ENCODE measurements at places on chromosomes 4 and X.

DNA sequence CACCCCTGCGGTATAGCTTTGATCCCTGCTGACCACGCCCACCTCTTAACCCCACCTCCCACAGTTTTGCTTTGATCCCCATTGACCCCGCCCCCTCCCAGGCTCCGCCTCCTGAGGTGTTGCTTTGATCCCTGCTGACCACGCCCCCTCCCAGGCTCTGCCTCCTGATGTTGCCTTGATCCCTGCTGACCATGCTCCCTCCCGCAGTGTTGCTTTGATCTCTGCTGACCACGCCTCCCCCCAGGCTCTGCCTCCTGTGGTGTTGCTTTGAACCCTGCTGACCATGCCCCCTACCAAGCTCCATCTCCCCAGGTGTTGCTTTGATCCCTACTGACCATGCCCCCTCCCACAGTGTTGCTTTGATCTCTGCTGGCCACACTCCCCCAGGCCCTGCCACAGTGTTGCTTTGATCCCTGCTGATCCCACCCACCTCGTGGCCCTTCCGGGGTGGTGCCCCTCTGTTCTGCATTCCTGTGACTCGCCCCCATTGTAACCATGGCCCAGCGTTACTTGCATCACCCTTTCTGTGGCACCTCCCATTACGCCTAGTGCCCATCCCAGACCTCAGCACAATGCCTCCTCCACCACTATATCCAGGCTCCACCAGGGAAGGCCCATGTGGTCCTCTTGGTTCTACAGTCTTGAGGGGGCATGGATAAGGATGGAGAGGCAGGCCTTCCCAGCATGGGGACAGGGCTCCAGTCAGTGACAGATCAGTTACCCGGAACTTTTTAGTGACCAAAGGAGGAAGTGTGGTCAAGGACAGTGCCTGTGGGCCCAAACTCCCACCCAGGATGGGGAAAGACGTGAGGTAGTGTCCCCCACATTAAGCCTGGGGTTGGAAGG is 70.8 kb downstream of the ADRA2C start:
- DNase-seq = peak; percentile 87

DNA sequence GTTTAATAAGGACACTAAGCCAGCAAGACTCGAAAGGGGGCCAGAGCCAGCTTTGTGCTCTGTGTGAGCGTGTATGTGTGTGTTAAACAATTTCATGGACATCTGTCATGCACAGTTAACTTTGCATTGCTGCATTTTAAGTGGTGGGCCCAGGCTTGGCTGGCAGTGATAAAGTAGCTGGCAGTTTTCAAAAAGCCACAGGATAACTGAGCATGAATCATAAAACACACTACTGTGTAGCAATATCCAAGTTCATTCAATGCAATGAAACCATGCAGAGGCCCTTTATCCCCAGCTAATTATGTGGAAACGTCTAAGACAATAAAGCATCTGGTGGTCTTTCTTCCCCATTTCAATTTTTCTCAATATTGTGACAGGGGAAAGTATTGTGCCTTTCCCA is 132.9 kb downstream of the NKX6-1 start:
- DNase-seq = no peak

- peak; percentile 52 for DNase-seq
Observed at GRCh38 chrX:17242470-17242869, 132.5 kb upstream of the NHS start.

GRCh38 chr4:2443061-2443730 is 24.4 kb downstream of the CFAP99 start:
- DNase-seq = no peak

- no peak for DNase-seq
Observed at GRCh38 chrX:140817943-140818342, 108.4 kb downstream of the LINC00632 start.

GRCh38 chrX:34655501-34656455 is 1.3 kb downstream of the TMEM47 start:
- DNase-seq = peak; percentile 45

DNA sequence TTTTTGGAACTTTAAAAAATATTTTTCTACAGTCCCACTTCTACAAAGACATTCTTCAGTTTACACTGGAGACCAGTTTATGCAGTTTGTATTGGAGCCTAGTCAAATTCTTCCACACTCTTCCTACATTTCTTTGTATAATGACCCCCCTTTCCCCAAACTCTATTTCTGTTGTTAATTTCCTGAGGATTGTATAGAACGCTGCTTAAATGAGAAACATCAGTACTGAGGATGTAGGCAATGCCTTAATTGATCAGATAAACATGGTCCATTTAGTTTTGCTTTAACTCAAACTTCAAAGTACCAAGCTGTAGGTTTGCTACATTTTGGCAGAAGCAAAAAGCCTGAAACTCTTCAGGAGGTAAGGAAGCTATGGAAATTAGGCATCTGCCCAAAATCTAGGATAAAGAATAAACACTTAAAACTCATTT is 155.5 kb downstream of the SLC7A11 start:
- no peak for DNase-seq

DNA sequence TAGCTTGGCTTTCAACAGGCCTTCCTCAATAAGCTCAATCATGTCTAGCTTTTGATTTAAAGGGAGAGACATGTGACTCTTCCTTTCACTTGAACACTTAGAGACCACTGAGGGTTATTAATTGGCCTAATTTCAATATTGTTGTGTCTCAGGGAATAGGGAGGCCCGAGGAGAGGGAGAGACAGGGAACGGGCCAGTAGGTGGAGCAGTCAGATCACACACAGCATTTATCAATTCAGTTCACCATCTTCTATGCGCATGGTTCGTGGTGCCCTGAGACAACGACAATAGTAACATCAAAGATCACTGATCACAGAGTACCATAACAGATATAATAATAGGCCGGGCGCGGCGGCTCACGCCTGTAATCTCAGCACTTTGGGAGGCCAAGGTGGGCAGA is 17.8 kb downstream of the ZNF81 start:
- DNase-seq = no peak

DNA sequence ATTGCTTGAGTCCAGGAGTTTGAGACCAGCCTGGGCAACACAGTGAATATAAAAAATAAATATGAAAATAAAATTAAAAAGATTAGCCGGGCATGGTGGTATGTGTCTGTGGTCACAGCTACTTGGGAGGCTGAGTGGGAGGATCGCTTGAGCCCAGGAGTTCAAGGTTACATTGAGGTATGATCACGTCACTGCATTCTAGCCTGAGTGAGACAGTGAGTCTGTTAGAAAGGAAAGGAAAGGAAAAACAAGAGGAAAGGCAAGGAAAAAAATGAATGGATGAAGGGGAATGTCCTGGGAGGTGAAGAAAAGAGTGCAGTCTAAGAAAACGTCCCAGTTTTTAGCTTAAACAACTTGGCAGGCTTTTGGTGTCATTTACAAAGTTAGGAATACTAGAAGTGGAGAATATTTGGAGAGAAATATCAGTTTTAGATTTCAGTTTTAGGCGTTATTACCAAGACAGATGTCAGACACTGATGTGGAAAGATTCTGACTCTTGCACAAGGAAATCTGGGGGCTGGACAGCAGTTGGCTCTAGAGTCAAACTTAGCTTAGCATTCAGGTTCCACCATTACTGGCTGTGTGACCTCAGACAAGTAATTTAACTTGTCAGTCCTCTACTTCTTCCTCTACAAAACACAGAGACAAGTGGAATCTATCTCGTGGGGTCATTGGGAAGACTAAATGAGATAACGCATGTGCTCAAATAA is 139.0 kb downstream of the TSPAN5 start:
- DNase-seq = no peak

DNA sequence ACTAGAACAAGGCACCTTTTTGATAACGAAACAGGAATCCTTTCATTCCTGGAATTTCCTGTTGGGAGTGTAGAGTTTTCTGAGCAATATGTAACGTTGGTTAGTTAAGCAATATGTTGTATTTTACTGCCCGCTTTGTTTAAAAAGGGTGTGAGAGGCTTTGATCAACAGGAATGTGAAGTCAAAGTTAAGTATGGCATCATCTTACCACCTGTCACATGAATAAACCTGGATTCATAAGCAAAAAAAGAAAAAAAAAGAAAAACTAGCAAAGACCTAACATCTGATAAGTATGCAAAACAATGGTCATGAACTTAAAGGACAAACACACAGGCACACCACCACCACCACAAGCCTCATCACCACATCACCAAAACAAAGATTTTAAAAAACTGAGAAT is 7.1 kb upstream of the CXCL5 start:
- no peak for DNase-seq

- no peak for DNase-seq
Observed at GRCh38 chrX:54288277-54288676, 69.6 kb downstream of the WNK3 start.

DNA sequence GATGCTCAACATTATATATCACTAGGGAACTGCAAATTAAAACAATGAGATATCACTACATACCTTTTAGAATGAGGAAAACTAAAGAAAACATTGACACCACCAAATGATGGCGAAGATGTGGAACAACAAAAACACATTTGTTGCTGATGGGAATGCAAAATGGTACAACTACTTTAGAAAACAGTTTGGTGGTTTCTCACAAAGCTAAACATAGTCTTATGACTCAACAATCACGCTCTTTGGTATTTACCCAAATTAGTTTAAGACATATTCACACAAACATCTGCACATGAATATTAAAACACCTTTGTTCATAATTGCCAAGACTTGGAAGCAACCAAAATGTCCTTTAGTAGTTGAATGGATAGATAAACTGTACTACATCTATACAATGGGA is 53.2 kb downstream of the USO1 start:
- no peak for DNase-seq

DNA sequence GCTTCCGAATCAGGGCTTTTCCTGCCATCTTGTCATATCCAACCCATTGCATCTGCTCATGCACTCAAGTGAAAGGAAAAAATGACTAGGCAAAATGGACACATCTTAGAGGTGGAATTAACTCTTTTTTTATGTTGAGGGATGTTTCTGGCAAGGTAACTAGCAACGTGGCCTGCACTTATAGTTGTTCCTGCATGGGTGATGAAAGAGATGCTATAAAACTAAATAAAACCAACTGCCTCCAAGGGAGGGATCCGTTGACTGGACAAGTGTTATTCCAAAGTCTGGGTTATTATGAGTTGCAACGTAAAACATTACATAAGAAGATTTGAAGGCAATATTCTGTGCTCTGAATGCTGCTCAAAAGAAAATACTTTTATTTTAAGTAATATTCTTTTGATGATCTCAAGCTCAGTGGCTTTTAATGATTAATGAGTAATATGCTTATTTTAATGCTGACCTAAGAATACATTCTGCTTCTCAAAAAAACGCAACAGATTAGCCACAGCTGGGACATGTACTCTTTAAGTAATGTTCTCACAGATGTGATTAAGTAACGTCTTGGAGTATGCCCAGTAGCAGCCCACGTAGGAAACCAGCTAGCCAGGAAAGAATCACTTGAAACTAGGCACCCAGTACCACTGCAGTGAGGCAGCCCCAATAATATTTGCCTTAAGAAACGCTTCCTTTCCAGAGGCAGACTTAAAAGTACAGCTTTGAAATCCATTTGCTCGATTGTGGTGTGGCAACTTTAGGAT is 27.4 kb downstream of the KLF3 start:
- DNase-seq = no peak

GRCh38 chr4:26452565-26453531 is 37.4 kb downstream of the CCKAR start:
- no peak for DNase-seq

DNA sequence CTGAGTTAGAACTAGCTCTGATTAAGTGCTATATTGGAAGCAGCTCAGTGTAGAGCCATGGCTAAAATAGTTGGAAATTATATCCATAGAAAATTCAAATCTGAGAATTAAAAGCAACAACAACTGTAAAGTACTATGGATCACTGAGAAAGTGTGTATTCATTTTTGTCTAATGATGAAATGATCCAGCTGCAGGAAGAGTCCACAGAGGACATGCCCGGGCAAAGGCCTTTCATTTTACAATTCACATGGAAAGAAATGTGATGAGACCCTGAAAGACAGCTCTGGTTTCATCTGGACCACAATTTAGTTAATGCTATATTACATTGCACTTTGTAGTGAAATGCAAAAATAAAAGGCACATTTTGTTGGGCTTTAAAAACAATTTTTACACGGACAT is 196.8 kb upstream of the FAT1 start:
- DNase-seq = no peak

- no peak for DNase-seq
Observed at GRCh38 chrX:40403757-40404156, 177.0 kb upstream of the ATP6AP2 start.

DNA sequence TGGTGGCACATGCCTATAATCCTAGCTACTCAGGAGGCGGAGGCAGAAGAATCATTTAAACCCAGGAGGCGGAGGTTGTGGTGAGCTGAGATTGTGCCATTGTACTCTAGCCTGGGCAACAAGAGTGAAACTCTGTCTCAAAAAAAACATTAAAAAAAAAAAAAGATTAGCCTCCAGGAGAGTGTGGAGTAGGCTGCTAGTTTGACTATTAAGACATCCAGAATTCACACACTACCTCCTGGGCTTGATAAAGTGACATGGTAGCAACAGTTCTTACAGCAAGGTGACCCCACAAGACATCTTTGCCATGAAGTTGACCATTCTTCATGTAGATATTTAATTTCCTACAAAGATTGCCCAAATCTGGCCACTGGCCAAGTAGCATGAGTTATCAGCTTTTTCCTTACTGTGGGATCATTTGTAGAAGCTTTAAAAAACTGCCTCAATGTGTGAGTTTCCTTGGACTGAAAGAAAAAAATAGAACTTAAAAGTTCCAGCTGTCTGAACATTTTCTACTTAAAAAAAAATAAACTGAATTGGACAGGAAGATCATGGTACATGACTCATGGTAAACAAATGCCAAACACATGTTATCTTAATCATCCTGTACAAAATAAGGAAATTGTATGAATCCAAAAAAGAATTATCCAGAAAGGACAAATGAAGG is 35.3 kb upstream of the SPRY1 start:
- DNase-seq = no peak

GRCh38 chrX:14295426-14295825 is 233.9 kb upstream of the GLRA2 start:
- no peak for DNase-seq

DNA sequence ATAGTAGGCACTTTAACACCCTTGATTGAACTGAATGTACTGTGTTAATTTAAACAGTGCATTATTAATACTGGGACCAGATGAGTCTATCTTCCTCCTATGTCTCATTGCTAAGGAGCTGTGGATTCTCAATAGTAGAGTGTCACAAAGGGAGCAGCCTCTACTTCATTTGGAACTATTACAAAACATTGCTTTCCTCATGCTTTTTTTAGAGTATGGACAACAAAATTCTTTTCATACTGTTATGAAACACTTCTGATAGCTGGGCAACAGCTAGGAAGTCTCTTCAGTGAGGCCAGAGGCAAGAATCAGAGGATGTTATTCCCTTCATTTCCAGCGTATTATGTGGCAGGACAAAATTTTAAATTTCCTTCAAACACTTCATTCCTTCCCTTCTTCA is 160.8 kb downstream of the FBXO8 start:
- DNase-seq = no peak

GRCh38 chrX:12975991-12976558 is 1.2 kb downstream of the TMSB4X start:
- peak; percentile 68 for DNase-seq

GRCh38 chr4:177596035-177596434 is 153.8 kb upstream of the AGA start:
- DNase-seq = no peak

- DNase-seq = no peak
Observed at GRCh38 chr4:133812236-133812635, 389.4 kb downstream of the PABPC4L start.
